ENCODE measurements at places on chromosomes 12 and 14.

DNA sequence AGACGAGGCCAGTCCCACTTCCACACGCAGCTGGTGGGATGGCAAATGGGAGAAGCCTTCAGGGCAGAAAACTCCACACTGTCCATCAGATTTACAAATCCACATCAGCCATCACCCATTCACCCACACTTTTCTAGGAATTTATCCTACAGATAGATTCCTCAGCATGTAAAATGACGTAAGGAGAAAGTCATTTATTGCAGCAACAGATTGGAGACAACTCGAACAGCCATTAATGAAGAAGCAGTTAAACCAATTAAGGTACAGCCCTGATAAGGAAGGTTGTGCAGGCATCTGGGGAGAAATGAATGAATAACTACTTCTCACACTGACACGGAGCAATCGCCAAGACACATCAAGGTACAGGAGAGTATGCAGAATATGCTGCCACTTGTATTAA is 26.2 kb downstream of the PRKAB1 start:
- DNase-seq, result no peak

DNA sequence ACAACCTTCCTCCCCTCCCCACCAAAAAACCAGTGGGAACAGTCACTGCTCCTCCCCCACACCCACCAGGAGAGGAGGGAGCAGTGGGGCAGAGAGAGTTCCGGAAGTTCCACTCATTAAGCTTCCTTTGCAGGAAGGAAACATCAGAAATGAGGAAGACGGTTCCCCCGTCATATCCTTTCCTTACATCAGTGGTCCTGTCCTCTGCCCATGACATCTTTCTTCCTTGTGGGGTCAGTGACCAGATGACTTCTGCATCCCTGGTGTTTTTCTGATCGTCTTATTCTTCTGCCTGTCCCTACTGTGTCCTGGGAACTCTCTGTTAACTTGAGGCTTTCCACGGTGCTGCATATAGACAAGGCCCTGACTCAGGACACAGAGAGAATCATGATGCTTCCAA is 40.8 kb upstream of the SPTLC2 start:
- no peak for DNase-seq

DNA sequence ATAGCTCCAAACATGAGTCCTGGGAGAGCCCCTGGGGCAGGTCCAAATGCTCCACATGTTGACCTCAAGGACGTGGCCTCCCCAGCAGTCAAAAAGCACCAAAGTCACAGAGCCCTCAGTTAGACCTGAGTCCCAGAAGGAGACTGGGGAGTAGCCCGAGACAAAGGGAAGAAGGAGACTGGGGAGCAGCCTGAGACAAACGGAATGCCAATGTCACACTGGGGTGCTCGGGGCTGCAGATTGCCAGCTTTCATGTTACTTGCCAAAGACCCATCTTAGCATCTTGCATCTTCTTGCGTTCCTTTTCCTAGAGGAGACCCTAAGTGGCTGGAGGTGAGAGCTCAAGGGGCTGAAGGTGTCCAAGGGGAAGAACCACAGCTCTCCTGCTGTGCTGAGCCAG is 14.9 kb downstream of the PLEKHD1 start:
- DNase-seq, result no peak

GRCh38 chr12:117227000-117227653 is 36.9 kb upstream of the FBXO21 start:
- DNase-seq, result no peak
